ENCODE measurements at places on chromosomes 6 and 20.

DNA sequence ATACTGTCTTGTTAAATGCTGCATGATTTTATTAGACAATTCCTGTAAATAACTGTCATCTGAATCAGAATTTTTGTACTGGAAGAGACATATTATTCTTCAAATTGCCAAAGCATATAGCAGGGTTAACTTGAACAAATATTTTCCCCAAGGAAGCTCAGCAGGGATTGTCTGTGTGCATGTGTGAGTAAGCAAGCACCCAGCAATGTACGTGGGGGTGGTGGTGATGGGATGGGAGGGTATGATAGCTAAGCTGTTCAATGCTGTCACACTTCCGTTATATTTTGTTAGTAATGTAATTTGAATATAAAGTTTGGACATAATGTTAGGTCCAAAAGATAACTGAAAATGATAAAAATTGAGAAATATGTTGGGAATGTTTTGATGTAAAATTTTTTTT, 118.1 kb downstream of the MYB start:
- no peak overlapping the region for H3K27ac ChIP-seq
- H3K27me3 ChIP-seq, result no peaks in the 10 kb centered on the region
- H3K36me3 ChIP-seq, result no peaks in the 10 kb centered on the region

GRCh38 chr6:140773276-140773675, 1359.4 kb upstream of the GJE1 start:
- H3K4me3 ChIP-seq, result no peak overlapping the region
- H3K27ac ChIP-seq, result no peak overlapping the region
- no peaks in the 10 kb centered on the region for H3K27me3 ChIP-seq
- H3K4me1 ChIP-seq, result peaks cover 7% of the 10 kb centered on the region
- H3K36me3 ChIP-seq, result no peaks in the 10 kb centered on the region
- DNase-seq, result no peak

GRCh38 chr6:144845186-144845585, 560.1 kb downstream of the UTRN start:
- DNase-seq, result no peak
- H3K27me3 ChIP-seq, result no peaks in the 10 kb centered on the region
- no peak overlapping the region for H3K4me3 ChIP-seq

GRCh38 chr6:41682497-41683272, 44.4 kb downstream of the MDFI start:
- H3K36me3 ChIP-seq, result peaks cover 29% of the 10 kb centered on the region
- peak overlapping the region; percentile 71 for H3K4me3 ChIP-seq
- DNase-seq, result no peak

- H3K27ac ChIP-seq, result no peak overlapping the region
- H3K27me3 ChIP-seq, result no peaks in the 10 kb centered on the region
- no peak for DNase-seq
- no peaks in the 10 kb centered on the region for H3K36me3 ChIP-seq
These were observed 99.4 kb upstream of the VGLL2 start for GRCh38 chr6:117165911-117166499.

DNA sequence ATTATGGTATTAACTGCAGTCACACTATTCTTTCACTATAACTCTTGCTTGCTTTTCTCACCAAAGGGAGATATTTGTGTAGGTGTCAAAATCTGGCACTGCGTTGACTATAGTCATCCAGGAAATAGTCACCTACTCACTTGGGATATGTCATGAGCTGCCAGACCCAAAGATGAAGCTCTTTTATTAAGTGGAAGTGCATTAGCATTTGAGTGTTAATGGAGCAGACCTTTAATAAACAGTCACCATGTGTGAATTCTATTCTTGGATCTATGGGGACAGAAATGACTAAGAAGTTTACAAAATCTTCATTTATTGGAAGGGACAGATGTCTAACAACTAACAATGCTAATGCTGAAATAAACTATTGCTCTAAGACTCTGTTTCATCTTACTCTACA, 130.1 kb upstream of the NEDD9 start:
- H3K36me3 ChIP-seq, result no peaks in the 10 kb centered on the region
- DNase-seq, result no peak
- H3K4me1 ChIP-seq, result peaks cover 21% of the 10 kb centered on the region
- H3K27ac ChIP-seq, result no peak overlapping the region
- H3K27me3 ChIP-seq, result no peaks in the 10 kb centered on the region

DNA sequence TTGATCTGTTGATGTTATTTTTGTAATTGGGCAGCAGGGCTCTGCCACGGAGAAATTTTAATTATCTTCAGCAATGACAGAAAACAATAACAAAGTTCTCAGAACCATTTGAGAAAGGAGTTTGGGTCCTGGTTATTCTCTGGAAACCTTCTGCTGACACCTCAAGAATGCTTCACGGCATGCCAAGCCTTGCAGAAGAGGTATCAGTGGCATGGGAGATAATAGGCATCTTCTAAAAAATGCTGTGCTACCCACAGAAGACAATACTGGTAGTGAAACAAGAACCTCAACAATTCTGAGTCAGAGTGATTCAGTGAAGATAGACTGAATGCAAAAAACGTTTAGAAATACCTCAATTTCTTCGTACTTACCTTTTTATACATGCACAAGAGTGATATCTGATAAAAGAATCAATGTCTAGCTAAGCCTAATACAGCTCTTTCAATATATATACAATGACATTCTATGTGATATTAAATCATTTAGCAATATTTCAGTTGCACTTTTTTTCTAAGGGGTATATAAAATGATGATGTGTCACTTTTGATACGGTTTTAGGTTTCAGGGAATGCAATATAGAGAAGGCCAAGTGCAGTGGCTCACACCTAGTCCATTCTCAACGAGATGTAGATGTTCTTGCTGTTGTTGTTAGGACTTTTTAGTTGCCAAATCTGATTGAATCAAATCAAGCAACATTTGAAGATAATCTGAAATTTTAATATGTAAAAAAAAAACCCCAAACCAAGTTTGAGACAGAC, 110.4 kb upstream of the COL21A1 start:
- H3K27me3 ChIP-seq, result no peaks in the 10 kb centered on the region
- DNase-seq, result no peak
- no peak overlapping the region for H3K27ac ChIP-seq
- no peaks in the 10 kb centered on the region for H3K36me3 ChIP-seq
- H3K4me3 ChIP-seq, result no peak overlapping the region

- H3K4me3 ChIP-seq, result peak overlapping the region; percentile 32
- peak overlapping the region; percentile 44 for H3K27ac ChIP-seq
- H3K27me3 ChIP-seq, result no peaks in the 10 kb centered on the region
These were observed 19.2 kb downstream of the TRAM2 start for GRCh38 chr6:52557389-52558265.

DNA sequence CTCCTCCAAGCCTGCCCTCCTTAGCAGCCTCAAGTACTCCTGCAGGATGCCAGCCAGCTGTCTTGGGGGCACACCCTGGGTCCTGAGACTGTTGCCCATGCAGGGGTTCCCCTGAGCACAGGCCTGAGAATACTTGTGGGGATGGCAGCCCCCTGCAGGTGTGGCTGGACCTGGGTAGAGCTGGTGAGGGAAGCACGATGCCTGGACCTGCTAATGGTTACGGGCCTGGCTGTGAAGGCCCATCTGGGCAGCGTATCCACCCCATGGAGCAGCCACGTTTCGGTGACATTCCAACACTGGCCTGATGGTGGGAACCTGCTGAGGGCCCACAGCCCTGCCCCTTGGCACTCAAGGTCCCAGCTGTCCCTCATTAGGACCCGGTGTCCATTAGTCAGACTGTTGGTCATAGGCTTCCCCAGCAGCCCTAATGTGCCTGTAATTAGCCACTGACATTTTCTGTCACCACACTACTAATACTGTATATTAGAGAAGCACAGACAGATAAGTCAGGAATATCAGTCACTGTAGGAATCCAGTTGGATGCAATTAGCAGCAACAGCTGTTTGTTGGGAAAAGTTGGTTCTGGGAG, 20.3 kb downstream of the CCDC167 start:
- peaks cover 64% of the 10 kb centered on the region for H3K36me3 ChIP-seq
- no peak overlapping the region for H3K4me3 ChIP-seq
- no peak overlapping the region for H3K27ac ChIP-seq
- H3K4me1 ChIP-seq, result no peaks in the 10 kb centered on the region
- H3K27me3 ChIP-seq, result no peaks in the 10 kb centered on the region

DNA sequence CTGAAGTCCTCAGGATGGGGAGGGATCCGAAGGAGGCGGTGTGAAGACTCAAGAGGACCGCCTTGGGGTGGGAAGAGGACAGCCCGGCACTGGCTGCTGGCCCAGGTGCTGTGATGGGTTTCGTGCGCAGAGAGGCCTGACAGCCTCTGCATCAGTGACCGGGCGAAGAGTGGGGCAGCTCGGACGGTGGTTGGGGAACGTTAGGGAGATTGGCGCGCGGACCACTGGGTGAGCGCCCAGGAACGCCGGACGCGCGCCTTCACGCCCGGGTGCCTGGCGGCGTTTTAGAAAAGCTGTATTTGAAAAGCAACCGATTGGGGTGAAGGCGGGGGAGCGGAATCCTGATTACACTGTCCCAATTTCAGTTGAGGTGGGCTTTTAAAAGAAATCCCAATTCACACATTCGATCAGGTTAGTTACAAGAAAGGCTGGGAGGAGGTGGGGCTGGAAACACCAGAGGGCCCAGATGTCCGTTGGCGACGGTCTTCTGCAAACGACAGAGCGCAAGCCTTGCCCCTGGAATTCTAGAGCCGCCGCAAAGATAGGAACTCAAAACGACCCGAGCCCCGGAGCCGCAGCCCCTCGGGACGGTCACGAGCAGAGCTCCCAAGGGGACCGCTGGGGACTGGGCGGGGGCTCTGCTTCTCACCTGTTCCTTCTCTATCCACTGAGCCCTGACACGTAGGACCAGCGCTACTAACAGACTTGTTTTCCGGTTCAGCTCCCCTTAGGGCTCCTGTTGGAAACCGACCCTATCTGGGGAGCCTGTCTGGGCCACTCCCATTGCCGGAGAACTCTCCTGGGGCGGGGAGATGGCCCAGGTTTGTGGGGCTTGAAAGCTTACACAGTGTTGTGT, 8.5 kb upstream of the TRIM40 start:
- H3K27ac ChIP-seq, result no peak overlapping the region
- no peaks in the 10 kb centered on the region for H3K27me3 ChIP-seq
- no peaks in the 10 kb centered on the region for H3K36me3 ChIP-seq
- no peak overlapping the region for H3K4me3 ChIP-seq
- no peak for DNase-seq
- H3K4me1 ChIP-seq, result no peaks in the 10 kb centered on the region

GRCh38 chr20:14446446-14446845, 109.0 kb upstream of the FLRT3 start:
- H3K27me3 ChIP-seq, result no peaks in the 10 kb centered on the region
- no peak overlapping the region for H3K27ac ChIP-seq
- DNase-seq, result no peak
- no peaks in the 10 kb centered on the region for H3K36me3 ChIP-seq
- no peak overlapping the region for H3K4me3 ChIP-seq

GRCh38 chr6:31767096-31767645, 4.7 kb downstream of the SAPCD1 start:
- no peaks in the 10 kb centered on the region for H3K36me3 ChIP-seq
- H3K4me1 ChIP-seq, result peaks cover 2% of the 10 kb centered on the region
- H3K27me3 ChIP-seq, result no peaks in the 10 kb centered on the region
- DNase-seq, result no peak

- no peak overlapping the region for H3K27ac ChIP-seq
- no peaks in the 10 kb centered on the region for H3K27me3 ChIP-seq
- H3K36me3 ChIP-seq, result no peaks in the 10 kb centered on the region
These were observed 226.0 kb downstream of the TPBG start for GRCh38 chr6:82589509-82590206.

GRCh38 chr20:45049904-45050471, 50.9 kb downstream of the KCNS1 start:
- H3K4me1 ChIP-seq, result peaks cover 20% of the 10 kb centered on the region
- no peaks in the 10 kb centered on the region for H3K36me3 ChIP-seq
- H3K27me3 ChIP-seq, result no peaks in the 10 kb centered on the region

- H3K4me3 ChIP-seq, result no peak overlapping the region
- no peaks in the 10 kb centered on the region for H3K4me1 ChIP-seq
- DNase-seq, result no peak
- no peaks in the 10 kb centered on the region for H3K36me3 ChIP-seq
- no peak overlapping the region for H3K27ac ChIP-seq
These were observed 113.7 kb downstream of the TRIM27 start for GRCh38 chr6:28809947-28810658.
